ENCODE measurements at places on chromosomes 6 and 20.

DNA sequence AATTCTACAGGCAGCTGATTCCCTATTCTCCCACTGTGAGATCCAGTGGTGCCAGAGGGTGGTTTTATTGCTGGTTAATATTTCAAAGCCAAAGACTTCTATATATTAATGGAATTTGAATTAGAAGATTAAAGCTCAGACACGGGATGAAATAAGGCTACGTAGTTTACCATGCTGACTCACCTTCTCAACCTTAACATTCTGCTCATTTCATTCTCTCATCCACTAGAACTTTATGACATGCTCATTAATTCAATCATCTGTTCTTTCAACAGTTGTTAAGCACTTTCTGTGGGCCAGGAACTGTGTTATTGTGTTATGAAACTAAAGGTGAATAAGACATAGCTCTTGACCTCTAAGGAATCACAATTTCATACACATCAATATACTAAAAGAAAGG lies 456.9 kb upstream of the MAP3K7 start:
- no peak for DNase-seq

DNA sequence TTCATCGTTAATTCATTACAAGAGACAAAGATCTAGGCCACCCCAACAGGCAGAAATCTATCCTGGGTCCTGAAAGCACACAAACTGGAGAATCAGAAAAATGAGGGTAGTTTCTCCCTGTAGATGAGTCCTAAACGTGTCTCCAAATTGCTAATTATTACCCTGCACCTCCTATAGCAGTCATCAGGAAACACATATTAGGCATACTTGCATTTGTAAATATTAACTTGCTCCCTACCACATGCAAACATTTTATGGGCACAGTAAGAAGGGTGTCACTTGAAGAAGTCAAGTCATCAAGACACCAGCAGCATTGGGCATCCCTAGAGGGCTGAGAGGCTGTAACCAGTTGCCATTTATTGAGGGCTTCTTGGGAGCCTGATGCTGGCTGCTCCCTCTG lies 17.9 kb upstream of the SIRPB1 start:
- DNase-seq: no peak

DNA sequence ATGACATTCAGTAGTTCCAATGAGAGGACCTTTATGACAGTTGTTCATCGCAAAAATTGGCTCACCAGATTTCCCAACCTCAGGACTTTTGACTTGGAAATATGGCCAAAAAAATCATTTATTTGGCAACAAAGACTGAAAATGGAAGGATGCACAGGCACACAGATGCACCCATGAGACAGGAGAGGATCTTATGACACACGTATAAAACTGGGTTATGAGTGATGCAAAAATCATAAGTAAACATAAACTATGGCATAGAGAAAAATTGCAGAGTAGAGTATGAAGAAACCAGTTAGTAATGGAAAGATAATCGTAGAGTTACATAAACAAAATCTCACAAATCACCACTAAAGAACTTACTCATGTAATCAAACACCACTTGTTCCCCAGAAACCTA lies 546.9 kb downstream of the ADGRB3 start:
- DNase-seq: no peak

- no peak for DNase-seq
Observed at GRCh38 chr20:1619861-1620444, at the start of gene SIRPB1. Gene SIRPB1, minus strand, starts transcription at chr20:1620009. Its CDS starts 65 bp downstream, at chr20:1619944.

DNA sequence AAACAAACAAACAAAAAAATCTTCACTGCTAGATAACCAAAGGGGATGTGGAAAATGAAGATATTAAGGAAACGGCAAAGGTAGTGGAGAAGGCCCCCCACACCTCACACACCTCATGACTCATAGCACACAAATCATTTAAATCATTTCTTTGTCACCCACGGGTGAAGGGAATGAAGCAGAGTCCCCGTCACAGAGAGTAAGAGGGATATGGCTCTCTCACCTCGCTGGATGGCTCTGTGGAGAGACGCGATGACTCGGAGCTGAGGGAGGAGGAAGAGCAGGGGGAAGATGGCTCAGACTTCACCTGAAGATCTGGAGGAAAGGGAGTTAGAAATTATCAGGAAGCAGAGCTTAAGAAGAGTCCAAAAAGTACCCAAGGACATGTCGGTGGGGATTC lies 1.2 kb downstream of the ATF6B start:
- DNase-seq: no peak

DNA sequence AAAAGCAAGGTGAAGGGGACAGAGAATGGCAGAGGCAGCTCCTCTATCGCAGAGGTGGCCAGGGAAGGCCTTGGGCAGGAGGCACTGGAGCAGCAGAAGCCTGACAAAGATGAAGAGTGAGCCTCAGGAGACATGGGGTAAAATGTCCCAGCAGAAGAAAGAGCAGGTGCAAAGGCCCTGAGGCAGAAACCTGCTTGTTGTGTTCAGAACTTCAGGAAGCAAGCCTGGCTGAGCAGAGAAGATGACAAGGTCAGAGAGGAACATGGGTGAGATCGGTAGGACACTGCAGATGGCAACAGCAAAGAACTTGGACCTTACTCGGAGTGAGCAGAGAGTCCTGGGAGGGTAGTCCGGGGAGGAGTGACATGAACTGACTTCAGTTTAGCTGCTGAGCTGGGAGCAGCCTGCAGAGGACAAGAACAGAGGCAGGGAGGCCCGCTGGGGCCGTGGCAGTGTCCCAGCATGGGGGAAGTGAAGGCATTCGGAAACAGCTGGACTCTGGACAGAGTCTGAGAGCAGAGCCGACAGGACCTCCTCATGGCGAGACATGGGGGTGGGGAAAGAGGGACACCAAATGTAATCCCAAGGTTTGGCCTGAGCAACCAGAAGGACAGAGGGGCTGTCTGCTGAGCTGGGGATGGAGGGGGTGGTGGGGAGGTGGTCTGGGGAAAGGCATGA lies 106.3 kb downstream of the PREX1 start:
- no peak for DNase-seq

- DNase-seq: no peak
Observed at GRCh38 chr6:117531346-117531745, 48.9 kb downstream of the DCBLD1 start.

DNA sequence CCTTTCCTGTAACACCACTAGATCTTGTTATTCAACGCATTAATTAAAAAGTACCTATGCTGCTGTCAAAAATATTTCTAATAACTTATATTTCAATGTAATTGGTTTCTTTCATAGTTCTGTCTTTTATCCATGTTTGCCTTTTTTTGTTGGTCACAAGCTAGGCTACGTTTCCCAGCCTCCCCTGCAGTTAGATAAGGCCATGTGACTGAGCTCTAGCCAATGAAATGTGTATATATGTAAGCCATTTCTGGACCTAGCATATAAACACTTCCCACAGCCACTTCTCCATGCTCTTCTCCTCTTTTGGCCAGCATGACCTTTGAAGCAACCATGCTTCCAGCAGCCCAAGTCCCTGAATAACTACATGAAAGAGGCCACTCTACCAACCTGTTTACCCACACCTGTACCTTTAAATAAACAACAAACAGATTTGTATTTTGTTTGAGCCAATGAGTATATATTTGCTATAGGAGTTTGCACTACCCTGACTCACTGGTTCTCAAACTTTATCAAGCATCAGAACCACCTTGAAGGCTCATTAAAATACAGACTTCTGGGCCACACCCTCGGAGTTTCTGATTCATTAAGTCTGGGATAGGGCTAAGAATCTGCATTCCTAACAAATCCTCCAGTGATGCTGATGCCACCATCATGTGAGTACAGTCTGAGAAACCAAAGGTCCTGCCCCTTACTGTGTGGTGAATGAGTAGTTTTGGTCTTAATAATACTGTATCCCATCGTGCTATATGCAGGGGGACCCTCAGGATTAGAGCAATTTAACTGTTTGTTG lies 45.6 kb upstream of the BEND6 start:
- DNase-seq: no peak

GRCh38 chr6:4364711-4365110 lies 229.3 kb upstream of the ECI2 start:
- DNase-seq: no peak

DNA sequence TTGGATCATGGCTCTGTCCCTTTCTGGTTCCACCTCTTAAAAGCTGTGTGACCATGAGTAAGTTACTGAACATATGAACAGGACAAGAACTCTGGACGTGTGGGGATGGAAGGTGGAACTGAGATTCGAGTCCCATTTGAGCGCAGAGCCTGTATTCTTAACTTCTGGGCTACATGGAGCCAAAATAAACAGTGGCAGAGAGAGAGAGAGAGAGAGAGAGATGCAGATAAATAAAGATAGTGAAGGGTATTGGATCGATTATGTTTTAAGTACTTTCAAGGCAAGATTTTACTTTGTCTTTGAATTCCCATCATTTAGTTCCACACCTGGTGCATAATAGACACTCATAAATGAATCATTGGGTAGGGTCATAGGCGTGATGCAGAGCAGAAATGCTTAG lies 39.7 kb downstream of the SLC35D3 start:
- no peak for DNase-seq

GRCh38 chr6:100153636-100154275 lies 159.7 kb upstream of the MCHR2 start:
- DNase-seq: no peak

DNA sequence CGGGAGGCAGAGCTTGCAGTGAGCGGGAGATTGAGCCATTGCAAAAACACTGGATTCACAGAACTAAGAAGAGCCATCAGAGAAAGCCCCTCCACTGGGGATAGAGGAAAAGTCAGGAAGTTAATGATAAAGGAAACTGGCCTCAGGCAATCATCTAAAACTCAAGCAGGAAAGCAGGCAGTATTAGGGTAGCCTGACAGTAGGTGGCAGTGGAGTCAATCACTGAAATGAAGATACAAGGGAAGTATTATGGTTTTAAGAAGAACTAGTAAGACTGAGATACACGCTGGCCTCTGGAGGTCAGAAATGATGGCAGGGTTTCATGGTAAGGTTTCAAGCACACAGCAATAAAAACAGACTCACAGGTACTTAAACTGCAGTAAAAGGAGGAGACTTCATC lies 578.3 kb downstream of the HACE1 start:
- no peak for DNase-seq

DNA sequence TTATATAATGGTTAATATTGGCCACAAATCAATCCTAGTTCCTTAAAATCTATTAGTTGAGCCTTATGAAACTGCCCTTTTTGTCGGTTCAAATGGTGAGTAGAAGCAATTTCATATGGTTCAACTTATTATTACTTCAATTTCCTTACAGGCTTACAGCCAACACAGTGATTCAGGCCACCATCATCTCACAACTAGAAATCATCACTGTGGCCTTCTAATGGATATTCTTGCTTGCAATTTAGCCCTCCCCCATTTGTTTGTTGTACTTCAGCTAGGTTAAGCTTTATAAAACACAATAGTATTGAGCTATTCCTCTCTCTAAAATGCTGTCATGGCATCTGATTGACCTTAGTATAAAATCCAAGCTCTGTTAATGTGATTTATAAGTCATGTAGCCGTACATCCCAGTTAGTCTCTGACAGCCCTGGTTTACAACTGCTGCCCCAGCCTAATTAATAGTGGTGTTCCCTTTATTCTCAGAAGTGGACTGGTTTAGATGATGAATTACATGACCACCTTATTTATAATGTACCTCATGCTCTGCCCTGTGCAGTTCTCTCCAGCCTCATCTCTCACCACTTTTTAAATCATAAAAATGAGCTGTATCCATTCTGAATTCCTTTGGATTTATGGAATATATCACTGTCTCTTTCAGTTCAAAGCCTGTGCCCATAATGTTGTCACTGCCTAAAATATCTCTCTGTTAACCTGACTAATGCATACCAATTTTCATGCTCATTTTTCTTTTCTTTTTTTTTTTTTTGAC lies 36.7 kb downstream of the LAMA2 start:
- no peak for DNase-seq

- DNase-seq: peak; percentile 57
Observed at GRCh38 chr20:815914-816606, 17.5 kb upstream of the FAM110A start.

GRCh38 chr20:44028003-44028730 lies 113.5 kb downstream of the TOX2 start:
- DNase-seq: no peak

DNA sequence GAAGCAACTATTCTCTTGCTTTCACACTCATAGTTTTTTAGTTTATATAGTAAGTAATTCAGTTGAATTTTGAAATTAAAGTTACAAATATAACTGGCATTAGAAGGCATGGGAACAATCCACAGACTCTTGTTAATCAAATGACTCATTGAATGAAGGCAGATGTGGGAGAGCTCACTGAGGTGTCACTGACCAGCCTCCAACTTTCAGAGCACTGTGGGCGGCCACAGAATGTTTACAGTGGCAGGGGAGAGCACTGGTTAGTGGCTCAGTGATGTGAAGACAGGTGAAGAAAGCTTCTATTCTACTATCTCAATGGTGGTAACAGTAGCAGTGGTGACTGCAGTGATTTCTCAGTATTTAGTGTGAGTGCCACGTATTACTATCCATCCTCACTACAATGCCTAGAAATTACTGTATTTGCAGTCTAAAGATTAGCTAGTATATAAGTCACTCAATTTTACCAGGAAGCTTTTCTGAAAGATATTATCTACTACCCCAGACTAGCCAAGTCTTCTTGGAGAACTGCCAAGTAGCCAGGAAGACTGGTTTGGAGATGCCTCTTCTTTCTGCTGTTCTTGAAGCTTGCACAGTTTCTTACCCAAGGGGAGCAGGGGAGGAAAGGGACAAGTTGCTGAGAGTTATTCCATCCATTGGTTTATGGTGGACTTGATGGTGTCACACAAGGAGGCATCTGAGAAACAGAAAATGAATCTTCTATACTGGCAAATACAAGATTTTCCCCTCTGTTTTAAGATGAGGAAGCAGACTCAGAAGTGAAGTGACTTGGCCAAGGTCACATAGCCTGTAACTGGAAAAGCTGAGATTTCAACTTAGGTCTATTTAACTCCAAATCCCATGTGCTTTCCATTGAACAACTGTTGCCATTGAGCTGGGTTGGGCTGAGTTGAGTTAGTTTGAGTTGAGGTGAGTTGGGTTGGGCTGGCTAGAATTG lies 231.2 kb downstream of the ANKRD60 start:
- DNase-seq: no peak

GRCh38 chr6:16747232-16748024 lies 13.8 kb downstream of the ATXN1 start:
- no peak for DNase-seq

- DNase-seq: no peak
Observed at GRCh38 chr20:31836853-31837608, 8.4 kb downstream of the FOXS1 start.

GRCh38 chr20:35947489-35947888 lies 6.8 kb downstream of the SCAND1 start:
- DNase-seq: no peak

- DNase-seq: no peak
Observed at GRCh38 chr6:134870677-134871498, 79.0 kb downstream of the ALDH8A1 start.

- DNase-seq: no peak
Observed at GRCh38 chr6:12271997-12272396, 18.2 kb upstream of the EDN1 start.

GRCh38 chr6:139732451-139732850 lies 358.0 kb upstream of the CITED2 start:
- no peak for DNase-seq

Measured in central memory CD4-positive, alpha-beta T cell (primary cell).